ENCODE measurements at places on chromosomes 4 and X. TPM values are rescaled to one million over a fixed set of nuclear protein-coding genes. Genes with fewer than 3 reads are reported as not detected.

Gene SLC6A14
- not detected for total RNA-seq

Gene JADE1
- 27.3 TPM for total RNA-seq

Gene ATG4A
- total RNA-seq: 11.8 TPM

Gene MAGEA9B
- not detected for total RNA-seq

Gene MTMR8
- 4.4 TPM for total RNA-seq

Gene UGT2A3
- not detected for total RNA-seq

Gene TEC
- total RNA-seq: 8.3 TPM

Gene ZIC3
- not detected for total RNA-seq

Gene CXCL1
- total RNA-seq: not detected

Gene SMIM10L2A
- total RNA-seq: 0.82 TPM

Gene MAGEA8
- not detected for total RNA-seq

Gene CXCL13
- total RNA-seq: 0.19 TPM

Gene VEGFC
- total RNA-seq: not detected

Gene AASDH
- 10.3 TPM for total RNA-seq

DNA sequence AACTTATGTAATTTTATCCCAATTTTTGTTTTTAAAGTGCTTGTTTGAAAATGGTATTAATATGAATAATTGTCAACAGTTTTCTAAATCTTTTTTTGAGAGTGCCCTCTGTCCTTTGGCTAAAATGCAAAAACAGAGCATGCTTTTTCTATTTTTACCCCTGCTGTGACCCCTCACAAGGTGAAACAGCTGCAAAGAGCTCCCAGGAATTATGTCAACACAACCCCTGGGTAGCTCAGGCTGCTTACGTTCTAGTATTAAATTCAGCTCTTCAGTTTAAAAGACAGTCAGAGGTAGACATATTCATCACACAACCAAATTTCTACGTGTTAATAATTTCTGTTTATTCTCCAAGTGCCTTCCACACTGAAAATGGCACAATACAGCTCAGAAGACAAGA lies 367.5 kb downstream of the PRDM5 start:
- ATAC-seq: no peak

DNA sequence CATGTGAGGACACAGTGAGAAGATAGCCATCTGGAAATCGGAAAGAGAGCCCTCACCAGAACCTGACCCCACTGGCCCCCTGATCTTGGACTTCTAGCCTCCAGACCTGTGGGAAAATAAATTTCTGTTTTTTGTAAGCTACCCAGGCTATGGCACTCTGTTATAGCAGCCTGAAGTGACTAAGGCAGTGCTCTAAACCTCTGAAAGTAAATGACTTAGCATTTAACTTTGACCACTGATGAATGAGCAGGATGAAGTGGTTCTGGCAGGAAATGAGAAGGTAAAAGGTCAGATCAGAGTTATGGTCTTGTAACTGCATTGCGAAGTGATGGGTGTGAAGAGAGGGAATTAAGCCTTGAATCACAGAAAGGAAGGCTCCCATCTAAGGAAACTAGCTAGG lies 17.0 kb downstream of the GPAT3 start:
- peak; percentile 84 for ATAC-seq

- ATAC-seq: no peak
Observed at GRCh38 chr4:158080354-158080753, 92.5 kb downstream of the GASK1B start.

- ATAC-seq: no peak
Observed at GRCh38 chr4:152973629-152974467, 37.7 kb downstream of the FHDC1 start.

DNA sequence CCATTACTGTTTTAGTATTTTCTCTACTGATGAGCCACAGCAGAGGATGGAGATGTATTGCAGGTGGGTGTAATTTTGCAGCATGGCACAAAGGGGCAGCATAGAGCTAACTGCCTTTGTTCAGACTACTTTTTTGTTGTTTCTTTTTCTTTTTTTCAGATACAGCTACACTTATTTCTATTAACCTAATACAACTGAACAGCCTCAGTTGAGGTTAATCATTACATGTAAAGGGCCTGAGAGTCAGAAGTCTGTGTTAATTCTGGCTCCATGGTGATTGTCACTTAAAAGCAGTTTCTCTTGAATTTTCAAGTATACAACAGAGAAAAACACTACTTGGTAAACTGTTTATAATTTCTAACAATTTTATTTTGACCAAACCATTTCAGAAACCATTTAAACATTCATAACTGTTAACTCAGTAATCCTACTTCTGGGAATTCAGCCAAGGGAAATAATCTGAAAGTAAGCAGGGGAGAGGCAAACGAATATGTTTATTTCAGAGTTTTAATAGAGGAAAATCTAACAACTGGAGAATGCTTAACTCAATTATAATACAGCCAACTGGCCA lies 13.9 kb upstream of the PPEF2 start:
- peak; percentile 60 for ATAC-seq

GRCh38 chrX:142977128-142977914 lies 48.4 kb upstream of the SPANXN4 start:
- ATAC-seq: no peak

DNA sequence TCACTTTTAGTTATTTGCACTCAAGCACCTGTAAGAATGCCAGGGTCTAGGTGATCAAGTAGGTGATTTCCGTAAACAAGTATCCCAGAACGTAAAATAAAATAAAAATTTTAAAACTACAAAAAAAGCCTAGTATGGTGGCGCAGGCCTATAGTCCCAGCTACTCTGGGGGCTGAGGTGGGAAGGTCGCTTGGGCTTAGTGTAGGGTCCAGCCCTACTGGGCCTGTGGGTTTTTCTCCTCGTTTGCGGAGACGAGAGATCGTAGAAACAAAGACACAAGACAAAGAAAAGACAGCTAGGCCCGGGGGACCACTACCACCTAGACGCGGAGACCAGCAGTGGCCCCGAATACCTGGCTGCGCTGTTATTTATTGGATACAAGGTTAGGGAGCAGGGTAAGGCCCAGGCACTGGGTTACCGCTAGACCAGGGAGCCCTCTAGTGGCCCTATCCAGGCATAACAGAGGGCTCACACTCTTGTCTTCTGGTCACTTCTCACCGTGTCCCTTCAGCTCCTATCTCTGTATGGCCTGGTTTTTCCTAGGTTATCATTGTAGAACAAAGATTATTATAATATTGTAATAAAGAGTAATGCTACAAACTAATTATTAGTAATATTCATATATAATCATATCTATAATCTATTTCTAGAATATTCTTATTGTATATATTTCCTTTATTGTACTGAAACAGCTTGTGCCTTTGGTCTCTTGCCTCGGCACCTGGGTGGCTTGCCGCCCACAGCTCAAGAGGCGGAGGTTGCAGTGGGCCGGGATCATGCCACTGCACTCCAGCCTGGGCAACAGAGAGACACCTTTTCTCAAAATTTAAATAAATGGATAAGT lies 38.4 kb downstream of the SAGE1 start:
- ATAC-seq: peak; percentile 52

DNA sequence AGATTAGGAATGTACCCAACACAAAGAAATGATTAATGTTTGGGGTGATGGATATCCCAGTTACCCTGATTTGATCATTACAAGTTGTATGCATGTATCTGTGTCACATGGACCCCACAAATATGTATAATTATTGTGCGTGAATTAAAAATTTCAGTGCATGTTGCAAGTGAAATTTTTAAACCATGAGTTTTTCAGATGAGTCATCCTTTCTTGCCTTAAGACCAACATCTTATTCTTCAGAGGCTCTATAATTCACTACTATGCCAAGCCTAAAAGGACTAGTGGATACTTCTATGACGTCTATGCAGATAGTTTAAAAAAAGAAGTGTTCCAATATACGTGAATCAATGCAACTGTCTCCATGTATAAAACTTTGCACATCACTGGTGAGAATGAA lies 113.0 kb upstream of the SH3RF1 start:
- ATAC-seq: no peak

DNA sequence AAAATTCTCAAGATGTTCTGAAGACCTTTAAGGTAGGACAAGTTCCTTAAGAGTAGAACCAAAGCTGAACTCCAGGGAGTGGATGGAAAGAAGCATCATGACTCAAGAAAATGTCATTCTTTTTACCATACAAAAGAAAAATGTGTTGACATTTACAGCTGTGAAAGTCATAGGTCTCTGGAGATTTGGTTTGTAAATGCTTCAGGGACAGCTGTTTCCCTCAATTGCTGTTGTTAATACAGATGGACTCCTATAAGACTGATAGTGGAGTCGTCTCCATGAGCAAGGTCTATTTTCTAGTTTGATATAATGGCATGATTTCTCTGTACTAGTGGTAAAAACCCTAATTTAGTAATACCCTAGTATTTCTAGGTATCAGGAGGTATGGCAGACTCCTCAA lies 101.7 kb downstream of the PHOX2B start:
- ATAC-seq: no peak

DNA sequence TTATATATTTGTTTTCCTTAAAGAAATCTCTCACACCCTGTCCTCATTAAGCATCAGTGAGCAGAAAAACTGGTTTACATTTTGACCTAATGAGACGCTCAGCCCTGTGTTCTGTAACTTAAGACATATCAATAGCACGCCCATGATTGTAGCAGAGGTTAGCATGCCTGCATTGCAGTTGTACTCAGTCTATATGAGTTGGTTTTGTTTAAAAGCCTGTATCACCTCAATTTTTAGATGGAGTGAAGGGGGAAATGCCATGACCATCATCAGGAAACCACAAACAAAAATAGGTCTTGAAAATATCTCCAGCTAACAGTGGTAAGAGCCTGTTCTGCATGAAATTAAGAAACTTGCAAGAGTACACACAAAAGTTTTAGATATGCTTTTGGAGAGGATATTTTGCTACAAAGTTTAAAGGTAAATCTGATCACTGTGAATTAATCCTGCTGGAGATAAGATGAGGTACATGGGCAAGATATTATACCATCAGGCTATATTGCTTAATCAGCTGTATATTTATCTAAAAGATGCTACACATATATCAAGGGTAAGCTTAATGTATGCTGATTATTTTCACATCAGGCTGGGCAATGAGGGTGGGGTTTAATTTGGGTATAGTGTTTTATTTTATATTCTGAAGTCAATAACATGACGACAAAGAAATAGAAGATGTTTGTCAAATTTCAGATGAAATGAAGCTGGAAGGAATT lies 13.1 kb upstream of the COQ2 start:
- peak; percentile 42 for ATAC-seq

DNA sequence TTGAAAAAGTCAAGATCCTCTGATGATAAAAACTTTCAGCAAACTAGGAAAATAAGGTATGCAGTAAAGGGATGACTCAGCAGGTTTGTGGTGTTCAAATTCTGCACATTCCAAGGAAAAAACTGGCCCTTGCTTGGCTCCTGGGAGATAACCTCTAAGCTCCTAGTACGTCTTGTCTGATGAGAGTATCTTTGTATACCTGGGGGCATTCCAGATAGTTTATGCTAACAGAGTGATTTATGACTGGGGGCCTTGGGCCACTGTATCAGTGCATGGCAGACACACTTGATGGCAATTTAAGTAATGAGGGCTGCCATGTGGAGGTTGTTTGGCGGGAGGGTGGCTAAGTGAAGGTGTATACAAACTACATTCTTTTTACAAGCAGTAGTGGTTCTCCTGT lies 56.9 kb downstream of the NSG1 start:
- no peak for ATAC-seq

- ATAC-seq: no peak
Observed at GRCh38 chr4:54484383-54484782, 173.4 kb upstream of the KIT start.

DNA sequence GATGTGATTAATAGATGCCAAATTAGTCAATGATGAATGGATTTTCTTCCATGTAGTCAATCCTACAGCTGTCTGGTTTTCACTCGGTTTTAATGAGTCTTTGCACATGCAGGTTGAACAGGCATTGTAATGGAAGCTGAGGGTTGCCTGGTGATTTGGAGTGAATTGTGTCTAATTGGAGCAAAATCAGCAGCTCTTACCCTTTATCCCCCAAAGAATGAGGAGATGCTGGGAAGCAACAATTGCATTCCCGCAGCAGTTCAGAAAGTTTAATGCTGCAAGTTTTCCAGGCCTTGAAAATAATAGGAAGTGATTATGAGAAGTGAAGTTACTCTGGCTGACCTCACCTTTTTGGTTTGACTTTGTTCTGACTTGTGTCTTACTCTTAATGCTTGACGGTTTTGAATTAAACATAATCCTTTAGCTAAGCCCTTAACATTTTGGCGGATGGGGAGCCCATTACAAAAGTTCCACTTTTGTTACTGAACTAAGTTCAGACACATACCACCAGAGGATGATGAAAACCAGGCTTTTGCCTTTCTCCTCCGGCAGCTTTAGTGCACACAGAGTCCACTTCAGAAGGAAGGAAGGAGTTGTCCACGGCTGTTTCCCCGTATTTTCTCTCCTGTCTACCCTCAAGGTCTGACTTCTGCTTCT lies 78.8 kb upstream of the TBC1D9 start:
- no peak for ATAC-seq

GRCh38 chr4:165965503-165965902 lies 92.5 kb downstream of the TLL1 start:
- no peak for ATAC-seq

DNA sequence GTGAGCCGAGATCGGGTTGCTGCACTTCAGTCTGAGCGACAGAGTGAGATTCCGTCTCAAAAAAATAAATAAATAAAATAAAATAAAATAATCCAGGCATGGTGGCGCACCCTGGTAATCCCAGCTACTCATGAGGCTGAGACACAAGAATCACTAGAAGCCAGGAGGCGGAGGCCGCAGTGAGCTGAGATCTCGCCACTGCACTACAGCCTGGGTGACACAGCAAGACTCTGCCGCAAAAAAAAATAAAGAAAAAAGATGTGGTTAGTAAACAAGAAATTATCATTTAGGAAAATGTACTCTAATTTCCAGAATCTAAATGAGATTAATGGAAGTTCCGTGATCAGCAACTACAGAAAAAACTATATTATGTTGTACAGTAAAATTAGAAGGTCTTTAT lies 14.5 kb upstream of the LRBA start:
- peak; percentile 66 for ATAC-seq

DNA sequence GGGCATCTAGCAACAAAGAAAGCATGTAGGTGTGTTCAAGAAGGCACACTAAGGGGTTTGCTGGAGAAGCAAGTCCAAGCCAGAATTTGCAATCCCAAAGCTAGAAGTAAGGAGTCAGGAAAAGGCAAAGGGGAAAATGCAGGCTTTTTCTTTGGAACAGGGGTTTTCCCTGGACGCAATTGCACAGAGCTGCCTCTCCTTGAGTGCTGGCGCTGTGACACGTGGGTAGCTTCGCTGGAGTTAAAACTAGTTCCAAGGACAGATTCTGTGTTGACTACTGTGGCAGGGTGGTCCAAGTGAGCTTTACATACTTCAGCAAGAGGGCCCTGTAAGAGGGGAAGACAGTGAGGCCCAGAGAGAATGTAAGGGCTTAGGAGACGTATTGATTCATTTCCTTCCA lies 277.1 kb downstream of the ADGRA3 start:
- no peak for ATAC-seq

DNA sequence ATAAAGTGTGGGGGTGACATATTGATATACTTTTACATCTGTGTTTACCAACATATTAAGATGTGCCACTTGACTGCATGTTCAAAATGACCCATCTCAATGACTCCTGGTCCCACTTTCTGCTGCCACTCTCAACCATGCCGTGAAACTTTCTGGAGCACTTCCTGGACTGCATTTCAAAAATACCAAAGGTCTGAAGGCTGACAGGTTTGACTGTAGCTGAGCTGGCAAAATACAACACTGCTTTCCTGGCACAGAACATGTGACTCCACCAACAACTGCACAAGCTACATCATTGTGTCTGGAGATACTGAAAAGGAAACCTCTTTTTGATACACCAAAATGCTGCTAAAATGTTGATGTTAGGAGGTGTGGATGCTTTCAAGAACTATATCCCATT lies 184.8 kb downstream of the UNC5C start:
- ATAC-seq: no peak
